ENCODE measurements at places on chromosomes 6 and 20. TPM values are rescaled to one million over a fixed set of nuclear protein-coding genes. Genes with fewer than 3 reads are reported as not detected.

SNAP91 gene
- 8.7 TPM for total RNA-seq

POM121L2 gene
- not detected for total RNA-seq

DNA sequence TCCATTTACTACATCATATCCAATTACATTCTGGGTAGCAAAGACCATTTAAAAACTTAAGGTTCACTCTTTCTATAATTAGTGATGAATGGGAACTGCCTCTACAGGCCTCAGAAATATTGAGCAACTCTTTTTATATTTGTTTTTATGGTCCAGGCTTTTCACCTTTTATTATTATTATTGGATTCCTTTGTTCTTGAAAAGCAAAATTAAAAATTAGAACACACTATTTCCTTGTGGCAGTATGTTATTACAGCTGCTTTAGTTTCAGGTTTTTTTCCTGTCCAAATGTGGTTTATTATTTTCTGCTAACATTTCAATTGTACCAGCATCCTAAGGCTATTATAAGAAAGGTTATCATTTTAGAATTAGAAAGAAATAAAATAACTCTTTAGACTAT is 150.1 kb downstream of the FARS2 start:
- DNase-seq = no peak

DNA sequence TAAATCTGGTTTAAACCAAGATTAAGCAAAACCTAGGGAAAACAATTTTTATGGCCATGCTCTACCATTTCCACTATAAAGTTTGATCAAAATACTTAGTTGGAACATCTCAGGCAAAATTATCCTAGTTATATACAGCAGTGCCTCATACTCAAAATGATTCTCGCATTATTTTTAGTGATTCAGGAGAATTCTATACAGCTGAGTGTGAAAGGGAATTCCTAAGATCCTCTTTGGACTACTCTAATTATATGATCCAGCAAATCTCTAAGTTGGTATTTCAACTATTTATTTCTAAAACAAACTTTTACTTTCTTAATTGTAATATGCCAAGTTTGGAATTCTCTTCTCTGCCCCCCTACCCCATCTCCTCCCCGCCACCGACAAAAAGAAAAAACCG is 8.6 kb downstream of the DTNBP1 start:
- no peak for DNase-seq

- no peak for DNase-seq
Observed at GRCh38 chr6:111624401-111625098, 18.9 kb upstream of the TRAF3IP2 start.

- no peak for DNase-seq
Observed at GRCh38 chr6:4953440-4953839, 50.4 kb downstream of the RPP40 start.

DNA sequence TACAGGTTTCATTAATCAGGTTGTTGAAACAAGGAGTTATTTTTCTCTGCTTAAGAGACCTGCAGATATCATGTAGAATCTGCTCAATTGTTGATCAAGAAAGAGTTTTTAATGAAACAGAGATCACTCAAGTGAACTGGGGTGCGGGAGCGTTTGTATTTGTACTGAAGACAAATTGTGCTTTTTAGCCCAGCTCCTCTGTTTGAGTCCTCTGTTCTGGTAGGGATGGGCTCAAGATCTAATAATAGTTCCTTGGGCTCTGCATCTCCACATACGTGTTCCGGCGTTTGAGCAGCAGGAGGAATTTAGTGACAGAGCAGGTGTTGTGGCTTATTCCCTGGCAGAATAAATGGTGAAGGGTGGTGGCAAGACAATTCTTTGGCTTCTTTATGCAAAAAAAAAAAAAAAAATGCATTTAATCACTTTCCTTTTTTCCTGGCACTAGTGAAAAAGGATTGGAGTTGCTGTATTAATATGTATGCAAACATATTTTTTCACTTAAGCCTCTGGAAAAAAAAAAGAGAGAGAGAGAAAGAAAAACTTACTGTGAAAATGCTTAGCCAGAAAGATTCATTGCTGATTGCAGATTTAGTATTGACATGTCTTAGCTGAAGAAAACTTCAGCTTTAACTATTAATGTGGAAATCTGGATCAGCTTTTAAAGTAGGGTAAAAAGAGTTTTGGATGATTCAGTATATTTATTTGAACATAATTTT is 4.0 kb downstream of the CITED2 start:
- no peak for DNase-seq

GRCh38 chr6:63677282-63677681 is 41.7 kb downstream of the PHF3 start:
- DNase-seq = no peak

- no peak for DNase-seq
Observed at GRCh38 chr20:8568075-8568474, 436.0 kb downstream of the PLCB1 start.

BTN3A1 gene
- 12.7 TPM for total RNA-seq

DNA sequence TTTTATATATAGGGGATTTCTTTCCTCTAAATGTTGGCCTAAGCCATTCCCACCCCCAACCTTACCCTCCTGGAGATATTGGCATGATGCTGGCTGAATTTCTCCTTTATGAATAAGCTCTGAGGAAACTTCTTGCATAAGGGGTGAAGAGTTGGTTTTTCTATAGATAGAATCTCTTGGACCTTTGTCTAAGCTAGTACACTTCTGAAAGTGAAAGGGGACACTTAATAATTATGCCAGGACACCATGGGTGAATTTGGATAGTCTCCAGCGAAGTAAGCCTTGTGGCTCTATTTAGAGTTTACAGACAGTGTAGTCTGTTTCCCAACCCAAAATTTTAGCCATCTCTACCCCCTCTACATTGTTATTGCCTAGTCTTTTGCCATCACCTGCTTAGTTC is 27.1 kb upstream of the FABP7 start:
- no peak for DNase-seq

GRCh38 chr20:20295621-20296498 is 72.0 kb upstream of the INSM1 start:
- DNase-seq = no peak

ABHD16B gene
- total RNA-seq = not detected

GRCh38 chr6:87078983-87079616 is 15.8 kb downstream of the CGA start:
- DNase-seq = peak; percentile 82

- DNase-seq = no peak
Observed at GRCh38 chr20:4544765-4545164, 176.9 kb upstream of the PRND start.

TBXT gene
- not detected for total RNA-seq

DNA sequence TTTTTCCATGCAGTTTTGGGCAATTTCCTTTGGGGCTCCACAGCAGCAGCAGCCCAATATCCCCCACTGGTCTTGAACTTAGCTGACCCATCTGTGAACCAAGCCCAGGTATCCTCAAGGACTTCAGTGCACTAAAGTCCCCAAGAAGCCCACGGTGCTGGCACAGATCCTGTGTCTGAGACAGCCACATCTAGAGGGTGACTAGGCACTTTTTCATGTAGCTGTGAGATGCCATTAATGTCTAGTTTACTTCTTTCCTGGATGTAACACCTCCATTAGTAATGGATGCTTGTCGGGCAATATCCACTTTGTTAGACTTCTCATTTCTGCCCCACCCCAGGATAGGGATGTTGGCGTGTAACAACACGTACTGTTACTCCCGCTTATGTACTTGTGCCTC is 176.2 kb upstream of the PROKR2 start:
- no peak for DNase-seq

IMPG1 gene
- total RNA-seq = not detected

GABRR2 gene
- total RNA-seq = 0.34 TPM

- DNase-seq = no peak
Observed at GRCh38 chr20:5895626-5896025, 54.7 kb downstream of the TRMT6 start.

PHF10 gene
- total RNA-seq = 85.9 TPM

DNA sequence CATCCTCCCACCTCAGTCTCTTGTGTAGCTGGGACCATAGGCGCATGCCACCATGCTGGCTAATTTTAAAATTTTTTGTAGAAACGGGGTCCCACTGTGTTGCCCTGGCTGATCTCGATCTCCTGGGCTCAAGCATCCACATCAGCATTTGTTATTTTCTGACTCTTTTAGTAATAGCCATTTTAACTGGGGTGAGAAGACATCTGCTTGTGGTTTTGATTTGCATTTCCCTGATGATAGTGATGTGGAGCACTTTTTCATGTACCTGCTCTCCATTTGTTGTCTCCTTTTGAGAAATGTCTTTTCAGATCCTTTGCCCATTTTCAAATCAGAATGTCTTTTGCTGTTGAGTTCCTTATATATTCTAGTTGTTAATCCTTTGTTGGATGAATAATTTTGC is 22.2 kb upstream of the TULP4 start:
- no peak for DNase-seq

RFX6 gene
- not detected for total RNA-seq

DNA sequence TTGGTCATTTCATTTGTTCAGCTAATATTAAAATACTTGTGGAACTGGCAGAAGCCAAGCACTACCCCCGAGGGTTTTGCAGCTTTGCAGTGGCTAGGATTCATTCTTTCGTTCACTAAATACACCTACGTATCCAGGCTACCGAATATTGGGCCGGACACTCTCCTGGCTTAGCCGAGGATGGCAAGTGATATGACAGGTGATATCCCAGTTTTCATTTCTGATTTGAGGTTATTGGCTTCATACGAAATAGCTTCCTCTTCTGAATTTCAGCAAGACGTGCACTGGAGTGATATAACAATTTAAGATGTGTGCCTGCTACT is 536 bp upstream of the MTFR2 start:
- DNase-seq = no peak

DNA sequence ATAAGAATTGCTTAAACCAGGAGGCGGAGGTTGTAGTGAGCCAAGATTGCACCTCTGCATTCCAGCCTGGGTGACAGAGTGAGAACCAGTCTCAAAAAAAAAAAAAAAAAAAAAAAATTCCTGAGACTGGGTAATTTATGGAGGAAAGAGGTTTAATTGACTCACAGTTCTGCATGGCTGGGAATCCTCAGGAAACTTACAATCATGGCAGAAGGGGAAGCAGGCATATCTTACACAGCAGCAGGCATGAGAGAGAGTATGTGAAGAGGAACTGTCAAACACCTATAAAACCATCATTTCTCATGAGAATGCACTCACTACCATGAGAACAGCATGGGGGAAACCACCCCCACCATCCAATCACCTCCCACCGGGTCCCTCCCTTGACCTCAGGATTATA is 1.8 kb upstream of the FKBP1A start:
- no peak for DNase-seq

GRCh38 chr6:131854803-131855202 is 47.0 kb downstream of the ENPP1 start:
- no peak for DNase-seq

DNA sequence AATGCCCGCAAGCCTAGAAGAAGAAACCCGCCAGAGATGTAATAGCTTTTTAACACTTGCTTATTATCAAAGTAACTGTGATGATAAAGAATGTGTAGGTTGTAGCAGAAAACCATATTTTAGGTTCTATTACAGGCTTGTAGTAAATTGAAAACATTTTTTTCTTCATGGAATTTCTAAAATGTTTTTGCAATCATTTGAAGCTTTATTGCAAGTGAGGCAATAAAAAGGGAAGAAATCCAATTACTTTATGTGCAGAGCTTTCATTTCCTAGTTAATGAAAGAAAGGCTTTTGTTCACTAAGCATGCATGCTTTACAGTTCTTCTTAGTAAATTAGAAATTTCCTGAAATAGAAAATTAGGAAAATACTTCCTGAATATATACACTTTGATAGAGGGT is 135.1 kb downstream of the B3GAT2 start:
- DNase-seq = no peak

- no peak for DNase-seq
Observed at GRCh38 chr6:81067057-81067456, 685.4 kb downstream of the TENT5A start.

OR2B6 gene
- not detected for total RNA-seq

DNA sequence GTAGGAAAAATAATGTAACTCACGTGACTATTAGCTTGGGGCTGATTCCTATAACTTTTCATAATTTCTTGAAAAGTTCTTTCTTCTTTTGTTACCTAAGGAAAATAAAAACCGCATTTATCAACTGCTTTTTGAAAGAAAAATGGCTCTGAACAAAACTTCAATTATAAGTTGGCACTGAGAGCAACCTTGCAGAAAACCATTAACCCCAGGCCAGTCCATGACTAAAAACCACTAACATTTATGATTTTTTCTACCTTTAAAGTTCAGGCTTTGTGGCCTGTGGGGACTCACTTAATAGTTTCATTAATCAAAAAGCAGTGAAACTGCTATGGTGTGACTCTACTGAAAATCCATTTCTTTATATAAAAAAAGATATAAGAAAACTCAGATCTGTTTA is 69.1 kb upstream of the SAMHD1 start:
- DNase-seq = no peak

DNA sequence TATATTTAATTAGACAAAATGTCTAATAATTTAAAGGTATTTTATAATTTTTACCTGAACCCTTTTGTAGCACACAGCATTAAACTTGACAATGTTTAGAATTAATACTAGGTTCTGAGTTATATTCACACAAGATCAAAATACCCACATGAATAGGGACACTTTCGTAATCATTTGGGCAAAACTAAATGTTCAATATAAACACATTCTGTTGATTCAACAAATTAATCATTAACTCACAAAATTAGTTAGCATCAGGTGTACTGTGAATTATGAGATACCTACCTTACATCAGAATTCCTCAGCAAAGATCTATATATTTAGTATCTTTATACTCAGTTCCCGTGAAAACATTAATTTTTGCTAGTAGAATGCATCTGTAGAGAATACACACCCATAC is 481.5 kb upstream of the MANEA start:
- no peak for DNase-seq

- no peak for DNase-seq
Observed at GRCh38 chr6:32189742-32190053, 304 bp downstream of the PBX2 start.

GRCh38 chr20:59561228-59561605 is 43.1 kb upstream of the PHACTR3 start:
- no peak for DNase-seq

DNA sequence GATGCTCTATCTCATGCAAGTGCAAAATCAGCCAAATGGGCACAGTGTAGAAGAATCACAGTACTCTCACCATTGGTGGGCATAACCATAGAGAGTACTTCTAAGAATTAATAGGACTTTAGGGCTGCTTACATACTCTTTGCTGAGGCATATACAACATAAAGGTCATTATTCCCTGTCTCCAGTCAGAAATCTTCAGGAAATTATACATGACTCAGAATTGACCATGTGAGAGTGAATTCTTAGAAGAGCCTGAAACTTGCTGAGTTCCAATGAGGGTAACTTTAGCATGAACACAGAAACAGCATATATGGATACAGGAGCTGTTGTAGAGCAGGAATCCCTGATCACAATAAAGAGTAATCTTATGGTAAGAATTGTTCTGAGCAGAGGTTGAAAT is 498.7 kb downstream of the TENT5A start:
- DNase-seq = no peak

DNA sequence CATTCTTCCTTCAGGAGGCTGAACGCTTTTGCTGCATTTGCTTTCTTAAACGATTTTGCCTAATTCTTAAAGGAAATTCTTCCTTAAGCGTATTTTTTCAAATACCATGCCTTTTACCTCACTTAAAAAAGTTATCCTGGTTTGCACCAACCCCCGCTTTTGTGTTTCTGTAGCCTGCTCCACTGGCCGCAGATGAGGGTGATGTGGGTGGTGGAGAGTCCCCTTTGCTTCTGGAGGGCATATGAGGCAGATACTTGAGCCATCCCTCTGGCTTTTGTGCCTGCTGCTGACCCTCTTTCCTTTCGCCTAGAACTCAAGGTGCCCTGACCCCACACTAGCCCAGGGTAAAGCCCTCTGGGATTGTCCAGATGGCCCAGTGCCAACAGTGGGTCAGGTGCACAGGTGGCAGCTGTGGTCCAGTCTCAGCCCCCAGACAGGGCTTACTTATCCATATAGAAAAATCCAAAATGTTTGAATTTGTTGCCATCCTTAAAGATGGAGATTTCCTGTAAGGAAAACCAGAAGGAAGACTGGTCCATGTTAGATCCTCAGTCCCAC is 43.9 kb downstream of the SPATA2 start:
- no peak for DNase-seq

Measured in neural crest cell (in vitro differentiated cells).